ENCODE measurements at places on chromosomes 1 and 21. TPM values are rescaled to one million over a fixed set of nuclear protein-coding genes. Genes with fewer than 3 reads are reported as not detected.

Gene FCRL2
- not detected for total RNA-seq

DNA sequence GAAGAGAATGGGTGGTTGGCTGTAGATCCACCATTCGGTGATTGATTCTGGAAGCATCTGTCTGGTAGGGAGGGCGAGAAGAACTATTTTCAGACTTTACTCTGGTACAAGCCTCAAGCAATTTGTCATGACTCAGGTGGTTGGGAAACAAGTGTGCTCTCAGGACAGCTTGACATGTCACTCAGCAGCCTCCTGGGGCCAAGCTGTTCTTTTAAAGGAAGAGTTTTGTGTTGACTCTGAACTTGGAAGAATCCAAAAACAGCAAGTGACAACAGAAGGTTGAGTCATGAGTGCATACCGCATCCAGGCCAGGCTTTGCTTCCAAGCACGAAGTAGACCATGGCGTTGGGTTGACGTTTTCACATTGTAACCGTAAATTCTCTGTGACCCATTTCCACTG lies 65.9 kb downstream of the CLIC6 start:
- no peak for DNase-seq

Gene PYHIN1
- 5.2 TPM for total RNA-seq

GRCh38 chr21:37496972-37497371 lies 130.4 kb downstream of the DYRK1A start:
- DNase-seq, result no peak

Gene SLC45A3
- total RNA-seq, result 1.1 TPM

- DNase-seq, result no peak
These were observed 154.4 kb downstream of the PTPRU start for GRCh38 chr1:29390491-29391361.

- no peak for DNase-seq
These were observed 5.7 kb downstream of the DYRK1A start for GRCh38 chr21:37372127-37372731.

DNA sequence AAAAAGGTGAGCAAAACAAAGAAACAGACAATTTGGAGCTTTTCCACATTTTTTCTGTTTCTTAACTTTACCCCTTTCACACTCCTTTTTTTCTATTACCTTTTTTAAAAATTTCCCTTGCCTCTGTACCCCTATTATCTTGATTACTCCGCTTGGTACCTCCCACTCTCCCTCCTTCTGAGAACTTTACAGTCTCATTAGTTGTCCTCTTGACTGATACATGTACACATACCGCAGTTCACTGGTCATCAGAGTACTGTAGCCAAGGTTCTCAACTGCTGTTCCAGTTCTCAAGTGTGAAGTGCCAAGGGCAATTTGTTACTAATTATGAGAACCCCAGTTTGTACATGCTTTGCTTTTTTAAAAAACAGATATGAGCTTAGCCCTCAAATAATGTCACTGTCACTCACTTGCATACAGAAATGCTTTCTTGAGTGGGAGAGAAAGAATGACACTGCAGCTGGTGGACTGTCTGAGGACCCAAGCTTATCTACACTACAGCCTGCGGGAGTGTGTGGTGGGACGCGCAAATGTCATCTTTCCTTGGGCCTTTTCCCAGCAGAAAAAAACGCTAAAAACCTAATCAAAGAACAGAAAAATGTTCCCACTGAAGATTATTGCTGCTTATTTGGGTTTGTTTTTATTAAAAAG lies 160.8 kb downstream of the DISP1 start:
- no peak for DNase-seq

DNA sequence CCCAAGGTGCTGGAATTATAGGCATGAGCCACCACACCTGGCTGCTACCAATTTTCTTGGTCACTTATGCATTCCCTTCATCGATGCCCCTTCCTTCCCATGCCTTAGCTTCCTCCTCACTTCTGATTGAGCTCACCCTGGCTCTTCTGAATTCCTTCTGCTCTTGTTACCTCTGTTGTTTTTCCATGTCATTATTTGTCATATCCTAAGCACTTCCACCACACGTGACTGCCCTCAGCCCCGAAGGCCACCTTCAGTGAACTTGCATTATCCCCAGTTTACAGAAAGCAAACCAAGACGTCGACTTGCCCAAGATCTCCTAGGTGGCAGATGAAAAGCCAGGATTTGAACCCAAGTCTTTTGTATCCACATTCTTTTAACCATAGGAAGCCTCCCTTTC lies 30.7 kb downstream of the CA6 start:
- no peak for DNase-seq

Gene GOLT1A
- total RNA-seq, result not detected

GRCh38 chr1:176801514-176802020 lies 338.6 kb downstream of the PAPPA2 start:
- DNase-seq, result no peak

Data from activated T-cell treated with anti-CD3 and anti-CD28 coated beads, Interleukin-2, amount 50 U/mL, for 4 hours (primary cell).